Cortex of kidney (tissue), 1 donor: ENCODE measurements at places on chromosomes 6 and 20.

- DNase-seq: no peak
Measured at GRCh38 chr6:18326001-18326400, 61.1 kb upstream of the RNF144B start.

GRCh38 chr6:129730477-129731165 lies 20.6 kb upstream of the ARHGAP18 start:
- no peak for DNase-seq

DNA sequence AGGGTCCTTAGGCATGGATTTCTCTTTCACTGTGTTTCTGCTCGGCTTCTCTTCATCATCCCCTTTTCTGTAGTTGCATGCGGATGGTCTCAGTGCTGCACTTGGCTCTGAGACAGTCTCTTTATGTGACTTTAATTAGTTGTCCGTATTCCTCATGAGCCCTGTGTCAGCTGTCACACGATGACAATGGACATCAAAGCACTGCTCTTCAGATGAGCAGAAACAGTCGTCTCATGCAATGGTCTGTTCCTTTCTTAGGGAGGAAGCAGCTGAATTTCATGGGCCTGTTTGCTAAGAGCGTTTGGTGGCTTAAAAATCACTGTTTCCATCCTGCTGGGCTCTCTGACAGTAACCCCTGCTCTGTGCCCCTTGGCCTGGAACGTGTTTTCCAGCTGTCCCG lies 64.9 kb downstream of the SYTL3 start:
- no peak for DNase-seq

DNA sequence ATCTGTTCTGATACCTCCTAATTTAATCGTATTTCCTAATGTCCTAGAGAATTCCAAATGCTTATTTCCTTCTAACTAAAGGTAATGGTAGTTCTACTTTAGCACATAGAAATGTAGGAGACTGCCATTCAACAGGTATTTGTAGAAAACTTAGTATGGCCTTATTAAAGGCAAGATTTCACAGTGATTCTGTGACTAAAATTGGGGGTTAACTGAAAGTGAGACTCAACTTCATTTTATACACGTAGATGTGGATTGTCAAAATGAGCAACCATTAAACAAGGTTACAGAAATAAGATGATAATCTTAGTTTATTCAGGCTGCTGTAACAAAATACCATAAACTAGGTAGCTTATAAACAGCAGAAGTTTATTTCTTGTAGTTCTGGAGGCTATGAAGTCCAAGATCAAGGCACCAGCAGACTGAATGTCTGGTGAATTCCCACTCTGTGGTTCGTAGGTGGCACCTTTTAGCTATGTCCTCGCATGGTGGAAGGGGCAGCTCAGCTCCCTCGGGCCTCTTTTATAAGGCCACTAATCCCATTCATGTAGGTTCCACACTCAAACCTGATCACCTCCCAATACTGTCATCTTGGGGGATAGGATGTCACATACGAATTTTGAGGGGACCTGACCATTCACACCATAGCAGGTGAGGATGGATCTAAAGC lies 38.7 kb downstream of the TAB2 start:
- no peak for DNase-seq

DNA sequence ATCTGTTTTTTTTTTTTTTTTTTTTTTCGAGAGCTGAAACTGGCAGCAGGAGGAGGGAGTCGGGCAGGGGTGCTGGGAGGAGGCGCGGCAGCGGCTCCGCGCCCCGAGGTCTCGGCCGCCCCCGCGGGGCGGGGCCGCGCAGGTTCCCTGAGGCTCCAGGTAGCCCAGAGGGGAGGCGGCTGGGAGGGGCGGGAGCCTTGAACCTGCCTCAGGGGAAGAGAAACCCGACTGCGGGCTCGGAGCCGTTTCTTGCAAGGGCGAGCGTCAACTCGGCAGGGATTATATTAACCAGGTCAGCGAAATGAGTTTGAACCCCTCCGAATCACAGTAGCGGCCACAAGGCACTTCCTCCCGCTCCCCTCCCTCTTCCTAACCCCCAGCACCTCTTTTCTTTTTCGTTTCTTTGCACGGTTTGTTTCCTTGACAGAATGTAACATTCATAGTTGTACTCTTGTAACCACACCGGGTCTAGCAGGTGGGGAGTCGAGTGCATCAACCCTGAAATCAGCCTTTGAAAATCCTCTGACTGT lies 2.0 kb downstream of the MYB start:
- no peak for DNase-seq

DNA sequence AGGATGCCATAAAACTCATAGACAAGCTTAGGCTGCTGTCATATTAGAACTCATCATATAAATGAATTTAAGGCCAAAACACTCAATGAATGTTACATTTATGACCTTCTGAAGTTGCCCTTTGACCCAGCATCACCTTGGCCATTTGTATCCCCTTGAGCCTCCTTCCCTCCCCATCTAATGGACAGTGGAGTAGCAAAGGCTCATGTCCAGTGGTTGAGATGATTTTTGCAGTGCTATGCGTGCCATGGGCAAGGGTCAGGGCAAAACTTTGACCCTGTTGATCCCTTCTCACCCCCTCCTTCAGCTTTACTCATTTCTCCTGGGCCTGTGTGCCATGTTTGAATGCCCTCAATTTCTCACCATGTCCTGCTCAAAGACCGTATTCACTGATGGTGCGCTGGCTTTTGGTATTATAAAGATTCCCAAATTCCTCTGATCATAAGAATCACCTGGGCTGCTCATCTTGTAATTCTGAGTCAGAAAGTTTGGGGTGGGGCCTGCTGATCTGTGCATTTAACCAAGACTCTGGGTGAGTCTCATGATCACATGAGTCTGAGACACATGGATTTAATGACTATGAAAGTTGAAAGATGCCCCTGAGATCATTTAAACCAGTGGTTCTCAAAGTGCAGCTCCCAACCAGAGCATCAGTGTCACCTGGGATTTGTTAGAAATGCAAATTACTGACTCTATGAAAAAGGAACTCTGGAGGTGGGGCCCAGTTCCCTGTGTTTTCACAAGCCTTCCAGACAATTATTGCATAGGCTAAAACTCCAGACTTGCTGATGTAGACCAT lies 57.5 kb upstream of the IL20RA start:
- DNase-seq: no peak

- DNase-seq: no peak
Measured at GRCh38 chr6:46240866-46241565, 70.2 kb upstream of the ENPP5 start.

DNA sequence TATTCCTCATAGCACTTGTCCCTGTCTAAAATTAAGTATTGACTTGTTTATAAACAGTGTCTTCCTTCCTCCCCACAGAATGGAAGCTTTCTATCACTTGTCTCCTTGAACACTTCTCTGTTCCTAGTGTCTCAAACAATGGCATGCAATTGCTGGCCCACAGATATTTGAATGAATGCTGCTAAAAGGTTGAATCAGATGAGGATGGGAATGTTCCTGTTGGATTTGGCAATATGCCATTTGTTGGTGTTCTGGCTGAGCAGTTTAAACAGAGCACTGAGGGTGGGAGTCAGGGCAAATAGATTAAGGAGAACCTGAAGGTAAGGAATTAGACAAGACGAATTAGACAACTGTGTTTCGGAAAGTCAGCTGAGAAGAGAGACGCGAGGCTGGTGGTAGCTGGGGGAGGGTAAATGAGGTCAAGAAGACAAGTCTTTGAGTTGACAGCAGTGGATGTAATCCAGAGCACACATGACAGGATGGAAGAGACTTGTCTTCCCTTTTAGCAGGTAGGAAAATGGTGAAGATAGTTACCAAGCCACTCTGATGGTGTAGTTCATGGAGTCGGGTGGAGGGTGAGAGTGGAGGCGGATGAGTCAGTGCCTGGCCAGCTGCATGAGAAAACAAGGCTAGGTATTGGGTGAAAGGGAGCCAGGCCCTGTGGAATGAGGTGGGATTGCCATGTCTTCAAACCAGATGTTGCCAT lies 58.3 kb upstream of the GNRH2 start:
- no peak for DNase-seq

GRCh38 chr6:168318090-168318489 lies 1.5 kb downstream of the DACT2 start:
- DNase-seq: no peak

GRCh38 chr20:63238514-63239125 lies 2.9 kb downstream of the BIRC7 start:
- no peak for DNase-seq

- DNase-seq: no peak
Measured at GRCh38 chr20:59835057-59835447, 98.4 kb downstream of the SYCP2 start.

DNA sequence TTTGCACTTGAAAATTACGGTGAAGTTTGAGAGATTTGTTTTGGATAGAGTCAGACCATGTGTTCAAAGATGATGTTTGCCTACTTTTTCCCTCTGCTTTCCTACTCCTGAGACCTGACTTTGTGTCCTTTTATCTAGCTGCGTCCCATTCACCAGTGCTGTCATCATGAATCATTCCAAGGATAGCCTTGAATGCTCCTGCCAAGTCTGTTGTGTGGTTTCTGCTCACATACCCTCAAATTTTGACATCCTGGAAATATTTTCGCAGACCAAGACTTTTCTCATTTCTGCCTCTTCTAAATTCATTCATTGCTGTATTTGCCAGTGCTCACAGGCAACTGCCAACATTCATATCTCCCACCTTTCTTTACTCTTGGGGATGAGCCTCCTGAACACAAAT lies 175.9 kb upstream of the SCGN start:
- DNase-seq: no peak

GRCh38 chr20:48060841-48061720 lies 275.8 kb upstream of the SULF2 start:
- no peak for DNase-seq

GRCh38 chr6:53532061-53532797 lies 12.7 kb downstream of the GCLC start:
- no peak for DNase-seq
